ENCODE measurements at places on chromosomes 2 and 18.

DNA sequence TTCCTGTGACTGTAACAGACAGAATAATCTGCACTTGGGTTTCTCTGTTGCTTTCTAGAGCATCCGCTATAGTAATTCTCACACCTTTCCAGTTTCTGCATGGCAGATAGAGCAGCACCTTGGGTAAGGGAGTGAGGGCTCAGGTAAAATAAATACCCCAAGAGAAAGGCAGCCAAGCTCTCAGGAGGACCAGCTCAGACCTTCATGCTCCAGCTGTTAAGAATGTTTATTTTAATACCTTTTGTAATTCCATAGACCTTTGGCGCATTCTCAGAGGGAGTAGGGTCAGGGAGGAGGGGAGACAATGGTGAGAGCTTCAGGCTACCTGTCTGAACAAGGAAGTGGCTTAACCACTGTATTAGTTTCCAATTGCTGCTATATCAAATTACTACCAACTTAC is 16.2 kb upstream of the TMEM178A start:
- no peak for DNase-seq

- no peak for DNase-seq
These were observed 37.2 kb downstream of the AGPS start for GRCh38 chr2:177429688-177430325.

DNA sequence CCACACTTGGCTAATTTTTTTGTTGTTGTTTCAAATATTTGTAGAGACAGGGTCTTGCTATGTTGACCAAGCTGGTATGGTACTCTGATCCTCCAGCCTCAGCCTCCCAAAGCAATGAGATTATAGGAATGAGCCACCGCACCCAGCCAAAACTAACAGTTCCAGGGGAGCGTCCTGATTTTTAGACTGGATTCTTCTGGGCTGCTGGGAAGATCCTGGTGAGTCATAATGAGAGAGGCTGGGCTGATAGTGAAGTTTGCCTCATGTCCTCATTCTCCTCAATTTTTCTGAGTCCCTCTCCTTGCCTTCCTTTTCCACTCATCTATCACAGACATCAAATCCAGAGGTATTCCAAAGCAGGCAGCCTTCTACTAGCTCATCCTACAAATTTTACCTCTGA is 81.3 kb downstream of the VSNL1 start:
- DNase-seq: no peak

- DNase-seq: no peak
These were observed 42.7 kb downstream of the FHOD3 start for GRCh38 chr18:36340246-36340645.

GRCh38 chr2:160912276-160912675 is 248.0 kb upstream of the TANK start:
- no peak for DNase-seq

- no peak for DNase-seq
These were observed 42.4 kb downstream of the RBBP8 start for GRCh38 chr18:22975508-22975907.

DNA sequence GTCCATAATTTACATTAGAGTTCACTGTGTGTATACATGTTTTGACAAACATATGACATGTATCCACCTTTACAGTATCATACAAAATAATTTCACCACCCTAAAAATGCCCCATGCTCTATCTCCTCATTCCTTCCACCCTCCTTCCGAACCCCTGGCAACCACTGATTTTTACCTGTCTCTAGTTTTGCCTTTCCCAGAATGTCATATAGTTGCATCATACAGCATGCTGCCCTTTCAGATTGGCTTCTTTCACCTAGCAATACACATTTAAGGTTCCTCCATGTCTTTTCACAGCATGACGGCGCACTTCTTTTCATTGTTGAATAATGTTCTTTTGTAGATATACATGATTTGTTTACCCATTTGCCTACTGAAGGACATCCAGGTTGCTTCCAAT is 10.4 kb downstream of the LRPPRC start:
- no peak for DNase-seq

DNA sequence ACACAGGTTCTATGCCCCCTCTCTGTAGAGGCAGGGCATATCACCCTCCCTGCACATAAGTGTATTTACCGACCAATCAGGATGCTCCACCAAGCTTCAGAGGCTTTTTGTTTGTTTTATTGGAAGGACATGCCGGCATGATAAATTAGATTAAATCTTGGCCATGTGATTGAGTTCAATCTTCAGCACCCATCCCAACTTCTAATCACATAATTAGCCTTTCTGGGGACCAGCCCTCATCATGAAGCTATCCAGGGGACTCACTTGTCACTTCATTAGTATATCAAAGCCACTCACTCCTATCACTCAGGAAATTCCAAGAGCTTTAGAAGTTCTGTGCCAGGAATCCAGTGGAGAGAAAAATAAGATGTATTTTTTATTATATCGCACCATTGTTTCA is 158.6 kb upstream of the SYT4 start:
- DNase-seq: no peak

DNA sequence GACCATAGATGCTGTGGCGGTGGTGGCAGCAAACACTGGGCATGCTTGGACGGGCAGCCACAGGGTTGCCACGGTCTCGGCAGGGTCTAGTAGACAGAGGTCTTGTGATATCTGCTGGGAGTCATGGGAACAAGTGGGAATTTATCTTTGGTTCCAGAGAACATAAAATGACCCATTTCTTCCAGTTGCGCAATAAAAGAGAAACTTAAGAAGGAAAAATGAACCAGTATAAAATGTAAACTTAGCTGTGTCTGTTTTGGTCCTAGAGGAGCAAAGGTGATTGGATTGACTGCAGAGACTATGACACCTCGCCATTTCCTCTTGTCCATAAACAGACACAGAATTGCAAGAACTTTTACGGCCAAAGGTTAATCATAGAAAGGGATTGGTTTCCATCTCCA is 132.6 kb upstream of the RBBP8 start:
- no peak for DNase-seq

- DNase-seq: no peak
These were observed 110.2 kb upstream of the RBBP8 start for GRCh38 chr18:22822841-22823508.

DNA sequence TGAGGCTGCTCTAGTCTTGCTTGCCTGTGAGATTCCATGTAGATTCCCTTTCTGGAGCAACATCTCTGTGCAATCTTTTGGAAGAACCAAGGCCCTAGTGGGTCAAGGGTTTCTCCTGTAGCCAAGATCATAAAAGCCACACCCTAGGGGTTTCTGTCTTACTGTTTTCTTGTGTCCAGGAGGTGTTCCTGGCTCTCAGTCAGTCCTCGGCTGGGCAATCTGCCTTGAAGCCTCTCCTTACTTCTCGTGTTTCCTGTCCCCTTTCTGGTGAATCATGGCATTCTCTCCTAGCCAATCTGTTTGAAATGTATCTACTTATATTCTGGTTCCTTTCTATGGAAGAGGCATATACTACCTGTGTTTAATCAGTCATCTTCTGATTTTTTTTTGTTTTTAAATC is 484.8 kb upstream of the UBE2E3 start:
- DNase-seq: no peak

- DNase-seq: peak; percentile 6
These were observed 774 bp downstream of the IER3IP1 start for GRCh38 chr18:47175283-47175897.

DNA sequence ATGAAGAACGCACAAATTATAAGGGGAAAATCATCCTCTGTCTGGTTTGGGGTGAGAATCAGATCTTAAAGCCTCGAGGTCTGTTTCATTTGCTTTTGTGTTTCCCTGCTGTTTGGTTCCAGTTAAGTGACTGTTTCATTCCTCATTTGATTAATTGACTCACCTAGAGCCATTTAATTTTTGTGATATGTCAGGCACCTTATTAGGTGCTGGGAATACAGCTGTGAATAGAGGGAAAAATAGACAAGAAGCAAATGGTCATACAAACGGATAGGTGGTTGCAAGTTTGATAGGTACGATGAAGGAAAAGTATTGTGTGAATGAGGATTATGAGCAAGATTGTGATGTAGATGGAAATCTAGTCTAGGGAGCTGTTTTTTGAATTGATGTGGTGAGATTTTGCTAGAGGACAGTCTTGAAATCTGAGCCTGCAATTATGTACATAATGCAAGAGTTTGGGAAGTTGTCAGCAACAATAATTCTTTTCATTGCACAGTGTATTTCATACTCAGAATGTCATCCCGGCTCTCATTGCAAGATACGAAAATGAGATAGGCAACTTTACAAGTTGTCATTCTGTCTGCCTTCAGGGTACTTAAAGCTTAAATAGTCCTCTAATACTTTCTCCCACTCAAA is 2.2 kb downstream of the ACSL3 start:
- DNase-seq: no peak

GRCh38 chr2:5914811-5915611 is 222.8 kb downstream of the SOX11 start:
- DNase-seq: no peak

DNA sequence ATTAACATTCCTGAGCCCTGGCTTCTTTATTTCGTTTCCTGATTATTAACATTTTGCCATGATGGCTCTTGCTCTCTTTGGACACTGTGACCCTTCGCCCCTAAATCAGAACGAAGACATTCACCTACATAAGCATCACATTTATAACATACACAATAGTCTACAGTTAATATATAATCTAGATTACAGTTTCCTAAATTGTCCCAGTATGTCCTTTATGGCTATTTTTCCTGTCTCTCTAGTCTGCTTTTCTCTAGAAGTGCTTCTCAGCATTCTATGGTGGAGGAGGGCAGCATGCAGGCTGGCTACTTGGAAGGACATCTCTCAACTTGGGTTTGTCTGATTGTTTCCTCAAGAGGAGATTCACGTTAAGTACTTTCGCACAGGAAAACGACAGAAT is 49.9 kb downstream of the FAM210A start:
- DNase-seq: no peak

GRCh38 chr2:5736050-5736449 is 43.9 kb downstream of the SOX11 start:
- DNase-seq: no peak

- peak; percentile 93 for DNase-seq
These were observed 49.6 kb upstream of the PAIP2B start for GRCh38 chr2:71276311-71277146.

DNA sequence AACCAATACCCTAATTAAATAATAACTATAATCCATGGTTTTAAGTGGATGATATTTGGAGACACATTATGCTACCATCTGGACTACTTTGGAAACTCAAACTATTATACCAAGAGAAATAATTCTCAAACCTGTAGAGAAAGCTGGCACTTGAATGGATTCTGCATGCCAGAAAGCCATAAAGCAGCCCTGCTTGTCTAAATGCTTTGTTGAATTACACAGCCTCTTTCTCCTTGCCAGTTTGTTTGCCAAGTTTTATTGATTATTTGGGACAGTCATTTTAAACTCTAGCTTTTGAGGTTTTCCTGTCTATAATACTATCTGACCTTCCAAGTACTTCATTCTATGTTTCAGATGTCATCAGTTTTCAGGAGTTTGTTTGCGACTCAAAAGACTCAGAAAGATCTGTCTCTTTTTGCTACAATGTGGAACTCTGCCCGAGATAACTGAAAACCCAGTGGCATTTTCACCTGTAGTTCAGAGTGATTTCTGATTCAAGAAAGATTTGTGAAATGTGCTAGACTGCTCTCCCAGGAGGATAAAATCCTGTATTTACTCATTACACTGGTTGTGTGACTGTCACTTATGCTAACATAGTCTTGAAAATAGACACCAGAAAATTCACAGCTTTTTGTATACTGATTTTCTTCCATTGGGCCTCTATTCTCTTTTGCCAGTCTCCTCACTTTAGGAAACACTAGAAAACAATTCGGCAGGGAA is 29.2 kb upstream of the MBOAT2 start:
- DNase-seq: no peak

- DNase-seq: peak; percentile 12
These were observed 229.1 kb upstream of the FN1 start for GRCh38 chr2:215664847-215665525.

- no peak for DNase-seq
These were observed 984.5 kb downstream of the TSN start for GRCh38 chr2:122739732-122740593.

- no peak for DNase-seq
These were observed 60.0 kb upstream of the PXDN start for GRCh38 chr2:1804351-1804771.

DNA sequence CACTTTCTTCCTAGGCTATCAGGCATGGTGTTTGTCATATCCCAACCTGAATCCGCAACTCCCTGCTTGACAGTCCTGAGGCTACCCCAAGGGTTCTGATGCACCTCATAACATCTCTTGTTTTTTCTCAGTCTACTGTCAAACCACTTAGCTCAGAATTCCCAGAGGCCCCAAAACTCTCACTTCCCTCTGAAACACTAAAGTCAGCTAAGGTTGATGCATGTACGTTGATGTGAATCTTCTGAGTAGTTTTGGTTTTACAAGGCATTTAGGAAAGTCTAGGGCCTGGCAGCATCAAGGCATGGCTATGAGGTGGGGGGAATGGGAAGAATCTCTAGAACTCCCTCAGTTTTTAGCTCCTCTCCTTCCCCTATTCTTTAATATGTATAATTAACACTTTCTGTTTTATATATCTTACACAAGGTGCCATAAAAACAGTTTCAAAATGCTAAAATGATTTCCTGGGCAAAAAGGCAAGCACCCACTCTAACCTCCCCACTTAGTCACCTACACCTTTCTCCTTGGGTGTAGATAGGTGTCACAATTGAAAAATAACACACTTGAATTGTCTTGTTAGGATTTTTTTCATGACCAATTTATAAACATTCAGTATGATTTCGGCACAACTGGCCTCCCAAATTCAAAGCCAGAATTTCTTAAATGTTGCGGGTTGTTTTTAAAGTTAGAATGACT is 71.4 kb upstream of the TANK start:
- no peak for DNase-seq

DNA sequence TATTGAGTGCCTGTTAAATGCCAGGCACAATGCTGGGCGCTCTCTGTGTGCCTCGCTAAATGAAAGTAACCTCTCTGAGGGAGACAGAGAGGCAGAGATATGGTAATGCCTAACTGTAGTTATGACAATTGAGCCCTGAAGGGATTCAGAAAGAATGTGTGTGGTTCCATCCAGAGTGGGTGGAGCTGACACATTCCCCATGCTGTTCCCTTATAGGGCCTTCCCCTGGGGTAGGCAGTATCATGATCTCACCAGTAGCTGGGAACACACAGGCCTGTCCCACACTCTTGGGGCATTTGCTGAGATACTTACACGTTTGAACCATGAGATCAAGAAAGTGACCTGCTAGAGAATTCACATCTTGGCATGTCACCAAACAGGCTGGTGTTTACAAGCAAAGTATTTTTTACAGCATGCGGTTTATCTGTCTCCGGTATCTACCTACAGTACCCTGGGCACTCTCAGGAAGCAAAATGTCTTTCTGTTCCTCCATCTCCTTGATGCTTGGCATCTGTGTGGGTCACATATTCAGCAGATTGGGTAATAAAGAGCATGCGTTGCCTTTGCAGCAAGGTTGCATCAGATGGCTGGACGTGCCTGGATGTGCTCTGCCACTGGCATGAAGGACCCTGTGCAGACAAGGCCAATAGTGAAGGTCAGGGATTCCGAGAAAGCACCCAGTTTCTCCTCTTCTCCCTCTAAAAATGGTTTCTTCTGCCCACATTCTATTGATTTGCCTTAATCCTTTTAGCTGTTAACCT is 9.4 kb downstream of the CTIF start:
- DNase-seq: no peak

Measured in activated CD4-positive, alpha-beta T cell treated with anti-CD3 and anti-CD28 coated beads for 48 hours (primary cell).